ENCODE measurements at places on chromosomes 1 and 21.
A peak's percentile ranks its signal among the peaks of the same experiment; 100 is the strongest.

DNA sequence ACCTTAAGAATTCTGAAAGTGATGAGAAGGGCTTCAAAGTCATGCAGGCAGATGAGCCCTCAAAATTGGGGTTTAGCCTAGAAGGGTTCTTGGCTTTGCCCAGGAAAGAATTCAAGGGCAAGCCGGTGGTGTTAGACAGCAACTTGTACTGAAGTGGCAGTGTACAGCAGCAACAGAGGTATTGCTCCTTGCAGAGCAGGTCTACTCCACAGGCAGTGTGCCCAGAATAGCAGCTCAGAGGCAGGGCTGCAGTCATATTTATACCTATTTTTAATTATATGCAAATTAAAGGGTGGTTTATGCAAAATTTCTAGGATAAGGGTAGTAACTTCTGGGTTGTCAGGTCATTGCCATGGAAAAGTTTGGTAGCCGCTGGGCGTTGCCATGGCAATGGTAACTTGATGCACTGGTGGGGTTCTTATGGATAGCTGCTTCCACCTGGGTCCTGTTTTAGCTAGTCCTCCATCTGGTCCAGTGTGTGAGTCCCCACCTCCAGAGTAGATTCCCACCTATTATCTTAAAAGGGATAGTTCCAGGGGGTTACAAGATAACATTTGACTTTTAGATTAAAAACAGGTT lies 57.9 kb upstream of the CR2 start:
- no peak for DNase-seq

GRCh38 chr1:175073061-175073460 lies 5.4 kb downstream of the TNN start:
- peak; percentile 57 for DNase-seq

DNA sequence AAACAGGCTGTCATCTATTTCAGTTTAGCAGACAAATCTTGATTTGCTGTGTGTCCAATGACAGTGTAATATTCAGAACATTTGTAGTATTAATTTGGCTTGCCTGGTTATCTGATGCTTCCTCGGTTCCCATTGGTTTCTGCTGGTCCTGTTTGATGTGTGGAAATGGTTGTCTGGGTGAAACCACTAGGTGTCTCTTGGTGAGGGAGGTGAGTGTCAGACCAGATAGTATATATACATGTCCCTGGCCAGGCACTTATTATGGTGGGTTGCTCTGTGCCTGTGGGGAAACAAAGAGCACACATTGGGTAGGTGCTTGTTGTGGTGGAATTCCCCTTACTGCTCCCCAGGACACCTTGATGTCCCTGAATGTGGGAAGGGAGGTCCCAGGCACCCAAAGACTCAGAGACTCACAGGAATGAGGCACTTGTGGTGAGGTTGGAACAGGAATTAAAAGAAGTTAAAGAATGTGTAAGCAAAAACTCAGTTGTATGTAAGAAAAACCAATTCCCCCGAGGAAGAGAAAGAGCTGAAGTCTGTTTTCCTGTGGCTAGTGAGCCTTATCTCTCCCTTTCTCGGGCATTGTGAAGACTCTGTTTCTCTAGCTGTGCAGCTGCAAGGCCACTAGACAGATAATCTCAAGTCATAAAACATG lies 1519.1 kb downstream of the BRINP3 start:
- no peak for DNase-seq

GRCh38 chr21:33059380-33059841 lies 10.5 kb upstream of the OLIG1 start:
- DNase-seq = no peak

DNA sequence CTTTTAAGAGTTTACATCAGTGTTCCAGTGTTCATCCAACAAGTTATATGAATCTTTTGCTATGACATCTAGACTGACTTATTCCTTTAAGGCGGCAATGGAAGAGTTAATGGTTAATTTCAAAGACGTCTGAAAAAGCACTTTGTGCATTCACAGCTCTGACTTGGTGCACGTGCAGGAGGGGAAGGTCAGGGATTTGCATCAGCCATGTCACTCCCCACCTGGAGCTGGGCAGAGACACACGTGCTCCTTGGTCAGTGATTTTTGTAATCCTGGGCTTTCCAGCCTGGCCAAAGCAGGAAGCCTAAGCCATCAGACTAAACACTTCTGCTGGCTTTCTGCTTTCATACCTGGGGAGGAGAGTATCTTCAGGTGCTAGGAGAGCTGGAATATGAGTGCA lies 96.3 kb downstream of the ST3GAL3 start:
- DNase-seq = no peak

DNA sequence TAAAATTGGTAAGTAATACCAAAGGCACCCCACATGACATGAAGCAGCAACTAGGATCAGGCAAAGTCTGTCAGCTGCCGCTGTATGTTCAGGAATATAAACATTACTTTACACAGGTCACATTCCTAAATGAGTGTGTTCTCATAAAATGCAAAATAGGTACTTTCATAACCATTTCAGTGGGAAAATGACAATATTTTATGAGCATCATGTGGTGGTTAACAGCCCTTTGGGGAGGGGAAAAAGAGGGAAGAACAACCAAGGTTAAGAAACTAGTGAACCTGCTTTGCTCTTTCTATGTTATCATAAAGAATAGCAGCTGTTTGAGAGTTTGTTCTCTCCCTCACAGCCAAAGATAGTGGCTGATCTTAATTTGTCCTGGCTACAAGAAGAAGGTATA lies 105.4 kb upstream of the LBR start:
- no peak for DNase-seq

GRCh38 chr1:159554261-159554660 lies 18.5 kb upstream of the OR10J5 start:
- DNase-seq = no peak

GRCh38 chr1:226436855-226437491 lies 29.1 kb upstream of the PARP1 start:
- no peak for DNase-seq

DNA sequence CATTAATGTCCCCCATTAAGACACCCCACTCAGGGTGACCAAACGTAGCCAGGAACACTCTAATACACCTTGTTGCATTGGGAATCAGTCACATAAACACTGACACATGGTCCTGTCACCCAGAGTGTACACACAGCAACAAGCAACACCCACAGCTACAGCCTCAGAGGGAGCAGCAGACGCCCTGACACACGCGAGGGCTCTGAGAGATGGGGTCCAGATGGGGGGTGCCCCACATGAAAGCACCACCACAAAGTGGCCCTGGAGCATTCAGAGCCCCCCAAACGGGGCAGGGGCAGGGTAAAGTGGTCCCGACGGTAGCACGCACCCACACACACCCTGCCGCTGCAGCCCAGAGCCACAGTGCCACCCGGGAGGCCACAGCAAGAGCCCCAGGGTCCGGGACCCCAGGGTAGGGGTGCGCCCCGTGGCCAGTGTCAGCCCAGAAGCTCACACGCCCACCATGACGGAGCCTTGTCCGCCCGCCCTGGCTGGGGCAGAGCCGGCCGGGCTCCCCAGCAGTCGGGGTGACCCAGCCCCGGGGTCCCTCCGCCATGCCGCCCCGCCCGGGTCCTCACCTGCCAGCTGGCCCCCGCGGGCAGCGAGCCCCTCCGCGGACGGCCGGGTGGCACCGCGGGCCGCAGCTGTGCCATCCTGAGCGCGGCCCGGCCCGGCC lies 47.3 kb downstream of the RAP1GAP start:
- no peak for DNase-seq

DNA sequence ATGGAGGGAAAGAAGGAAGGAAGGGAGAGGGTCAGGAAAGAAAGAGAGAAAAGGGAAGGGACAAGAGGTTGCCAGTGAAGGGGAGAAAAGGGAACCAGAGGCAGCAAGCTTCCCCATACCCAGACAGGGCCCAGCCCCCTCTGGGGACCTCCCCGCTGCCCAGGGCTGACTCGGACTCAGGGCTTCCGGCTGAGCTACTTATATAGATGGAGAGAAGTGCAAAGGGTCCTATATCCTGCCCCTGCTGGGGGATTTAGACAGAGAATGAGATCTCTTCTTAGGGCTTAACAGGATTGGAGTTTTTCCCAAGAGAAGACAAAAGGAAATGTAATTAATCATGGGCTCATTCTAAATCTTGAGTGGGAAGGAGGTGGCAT lies at the start of gene ETV3L:
Gene ETV3L (minus strand): TSS at position 176 of the 377 bp plus-strand sequence. CDS start 285 bp downstream, outside the sequence.
- no peak for DNase-seq

DNA sequence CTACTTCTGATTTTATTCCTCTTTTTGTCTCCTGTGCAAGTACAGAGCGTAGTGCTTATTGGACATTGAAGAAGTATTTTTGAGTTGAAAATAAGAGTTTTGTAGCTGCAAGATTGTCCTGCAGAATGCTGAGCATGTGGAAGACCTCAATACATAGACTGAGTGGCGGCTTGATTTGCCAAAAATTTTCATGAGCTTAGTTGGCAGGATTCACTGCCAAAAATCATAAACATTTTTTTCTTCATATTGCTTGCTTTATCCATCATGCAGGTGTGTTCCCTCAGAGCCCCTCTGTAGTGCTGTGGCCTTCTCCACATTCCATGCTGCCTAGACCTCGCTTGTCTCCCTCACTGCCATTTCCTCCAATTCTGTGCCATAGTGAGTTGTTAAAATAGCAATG lies 100.1 kb downstream of the DUSP10 start:
- DNase-seq = no peak

All from AG08395 (cell line).